ENCODE measurements at places on chromosomes 5 and 9.

- peak; percentile 90 for DNase-seq
These were observed 92.5 kb upstream of the TNFSF8 start for GRCh38 chr9:115022760-115023434.

DNA sequence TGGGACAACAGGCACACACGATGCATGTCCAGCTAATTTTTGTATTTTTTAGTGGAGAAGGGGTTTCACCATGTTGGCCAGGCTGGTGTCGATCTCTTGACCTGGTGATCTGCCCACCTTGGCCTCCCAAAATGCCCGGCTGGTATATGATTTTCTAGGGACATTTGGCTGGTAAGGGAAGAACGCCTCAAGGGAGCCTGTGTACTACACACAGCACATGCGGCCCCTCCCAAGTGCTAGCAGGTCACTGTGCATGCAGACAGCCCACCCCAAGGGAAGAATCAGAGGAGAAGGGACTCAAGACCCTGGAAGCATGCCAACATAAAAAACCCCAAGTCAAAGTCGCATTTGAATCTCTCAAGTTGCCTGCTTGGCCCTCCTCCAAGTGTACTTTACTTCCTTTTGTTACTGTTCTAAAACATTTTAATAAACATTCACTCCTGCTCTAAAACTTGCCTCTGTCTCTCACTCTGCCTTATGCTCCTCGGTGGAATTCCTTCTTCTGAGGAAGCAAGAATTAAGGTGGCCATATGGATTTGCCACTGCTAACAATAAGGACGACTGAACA is 24.3 kb upstream of the OTULINL start:
- DNase-seq = no peak

DNA sequence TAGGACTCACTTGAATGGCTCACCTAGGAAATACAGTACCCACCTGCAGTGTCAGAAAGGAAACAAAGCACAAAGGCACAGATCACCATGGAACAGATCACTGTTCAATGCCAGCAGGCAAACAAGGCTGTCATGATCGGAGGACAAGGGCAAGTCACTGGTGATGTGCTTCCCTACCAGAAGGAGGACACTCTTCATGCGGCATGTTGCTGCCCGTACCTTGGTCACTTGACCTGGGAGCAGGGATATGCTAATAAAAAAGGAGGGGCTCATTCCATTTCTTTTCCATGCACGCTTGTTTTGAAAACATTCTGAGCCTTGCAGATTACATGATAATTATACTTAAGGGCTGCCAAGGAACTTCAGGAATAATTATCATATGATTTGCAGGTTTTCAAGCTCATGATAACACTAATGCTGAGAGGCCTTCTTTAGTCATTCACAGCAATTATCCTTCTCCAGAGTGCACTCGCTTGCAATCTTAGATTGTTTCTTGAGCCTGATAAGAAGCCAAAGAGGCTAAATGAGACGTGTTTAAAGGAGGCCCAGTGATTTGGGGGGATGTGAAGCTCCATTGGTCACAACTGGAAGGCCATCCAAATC is 36.1 kb upstream of the STARD4 start:
- DNase-seq = no peak

DNA sequence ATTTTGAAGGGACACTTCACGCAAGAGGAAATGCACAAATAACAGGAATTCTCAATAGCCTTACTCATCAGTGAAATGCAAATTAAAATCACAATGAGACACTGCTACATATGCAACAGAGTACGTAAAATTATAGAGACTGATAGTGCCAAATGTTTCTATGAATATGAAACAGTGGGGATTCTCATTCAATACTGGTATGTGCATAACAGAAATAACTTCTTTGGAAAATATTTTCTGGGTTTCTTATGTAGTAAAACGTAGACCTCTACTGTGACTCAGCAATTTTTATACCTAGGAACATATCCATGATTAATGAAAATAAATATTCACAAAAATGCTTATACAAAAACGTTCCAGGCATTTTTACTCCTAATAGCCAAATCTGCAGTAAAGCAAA is 1625.2 kb downstream of the MAT2B start:
- no peak for DNase-seq

DNA sequence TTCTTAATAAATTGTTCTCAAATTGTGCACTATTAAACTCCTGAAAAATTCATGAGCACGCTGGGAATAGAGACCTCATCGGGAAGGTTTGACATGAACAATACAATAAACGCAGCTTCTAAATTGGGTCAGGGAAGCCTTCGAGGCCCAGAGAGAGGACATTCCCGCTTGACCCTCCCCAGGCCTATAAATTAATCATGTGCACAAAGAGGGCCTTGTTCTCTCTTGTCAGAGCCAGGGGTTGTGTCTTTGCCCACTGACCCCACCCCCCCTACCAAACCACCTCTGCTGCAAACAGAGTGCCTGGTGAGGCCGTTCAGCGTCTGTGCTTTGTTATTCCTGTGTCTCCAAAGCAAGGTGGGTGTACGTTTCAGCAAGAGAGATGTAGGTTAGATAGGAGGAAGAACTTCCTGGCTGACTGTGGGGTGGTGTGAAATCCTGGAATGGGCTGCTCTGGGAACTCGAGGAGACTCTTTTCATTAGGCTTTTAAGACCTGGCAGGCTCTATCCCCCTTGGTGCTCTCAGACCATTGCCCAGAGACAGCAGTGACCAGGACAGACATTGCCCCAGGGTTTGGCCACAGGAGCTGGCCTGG is 18.2 kb upstream of the DAB2IP start:
- DNase-seq = no peak

DNA sequence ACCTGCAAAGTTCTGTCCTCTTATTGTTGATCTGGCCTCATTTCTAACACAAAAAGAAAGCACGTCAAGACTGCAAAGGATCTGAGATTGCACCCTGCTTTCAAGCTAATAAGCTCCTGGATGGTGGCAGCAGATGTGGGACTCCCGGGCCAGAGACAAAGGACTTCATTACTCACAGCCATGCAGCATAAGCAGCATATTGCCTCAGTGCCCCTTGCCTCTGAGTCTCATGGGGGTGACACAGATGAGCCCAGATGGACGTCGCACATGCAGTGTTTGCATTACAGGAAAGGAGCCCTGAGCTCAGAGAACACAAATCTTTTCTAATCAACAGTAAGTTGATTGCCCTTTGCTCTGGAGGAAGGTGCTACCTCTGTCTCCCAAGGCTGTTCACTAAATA is 105.0 kb downstream of the SLC28A3 start:
- no peak for DNase-seq

DNA sequence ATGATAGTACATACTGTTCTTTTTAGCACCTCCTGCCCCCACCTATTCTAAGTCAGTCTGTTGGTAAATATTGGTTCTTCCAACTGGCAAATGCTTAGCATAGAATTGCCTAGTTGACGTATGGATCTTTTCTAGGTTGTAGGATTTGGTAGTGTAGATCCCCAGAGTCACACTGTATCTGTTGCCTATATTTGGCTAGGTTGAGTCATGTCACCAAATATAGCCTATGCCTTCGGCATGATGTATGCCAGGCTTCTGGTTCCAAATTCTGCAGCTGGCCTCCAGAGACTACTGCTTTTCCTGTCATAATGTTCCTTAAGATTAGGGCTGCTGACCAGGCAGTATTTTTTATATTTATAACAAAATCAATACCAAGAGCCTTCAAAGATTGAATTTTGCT is 38.2 kb downstream of the CPEB4 start:
- peak; percentile 42 for DNase-seq

DNA sequence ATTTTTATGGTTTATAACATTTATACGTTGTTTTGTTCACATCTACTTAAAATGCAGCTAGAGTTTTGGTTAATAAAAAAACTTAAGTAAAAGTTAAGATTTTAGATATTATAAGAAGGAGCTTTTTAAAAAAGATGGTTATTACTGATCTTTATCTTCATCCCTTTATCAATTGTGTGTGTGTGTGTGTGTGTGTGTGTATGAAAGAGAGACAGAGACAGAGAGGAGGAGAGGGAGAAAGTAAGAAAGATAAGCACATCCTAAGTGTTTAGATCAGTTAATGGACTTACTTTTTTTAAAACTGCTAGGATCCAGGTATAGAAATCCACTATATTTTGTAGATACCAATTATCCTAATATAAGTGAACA is 45.8 kb upstream of the RICTOR start:
- DNase-seq = no peak
